Kidney (tissue), 22 donors: ENCODE measurements at places on chromosomes 2 and 18. TPM values are rescaled to one million over a fixed set of nuclear protein-coding genes. Genes with fewer than 3 reads are reported as not detected.

The SCN3A gene
- polyA plus RNA-seq = 0.11 TPM

The FAM117B gene
- 4.1 TPM for polyA plus RNA-seq

The CEBPZOS gene
- polyA plus RNA-seq = 60.7 TPM

GRCh38 chr18:36772241-36772723 is 56.5 kb downstream of the TPGS2 start:
- peak; percentile 85 for DNase-seq

DNA sequence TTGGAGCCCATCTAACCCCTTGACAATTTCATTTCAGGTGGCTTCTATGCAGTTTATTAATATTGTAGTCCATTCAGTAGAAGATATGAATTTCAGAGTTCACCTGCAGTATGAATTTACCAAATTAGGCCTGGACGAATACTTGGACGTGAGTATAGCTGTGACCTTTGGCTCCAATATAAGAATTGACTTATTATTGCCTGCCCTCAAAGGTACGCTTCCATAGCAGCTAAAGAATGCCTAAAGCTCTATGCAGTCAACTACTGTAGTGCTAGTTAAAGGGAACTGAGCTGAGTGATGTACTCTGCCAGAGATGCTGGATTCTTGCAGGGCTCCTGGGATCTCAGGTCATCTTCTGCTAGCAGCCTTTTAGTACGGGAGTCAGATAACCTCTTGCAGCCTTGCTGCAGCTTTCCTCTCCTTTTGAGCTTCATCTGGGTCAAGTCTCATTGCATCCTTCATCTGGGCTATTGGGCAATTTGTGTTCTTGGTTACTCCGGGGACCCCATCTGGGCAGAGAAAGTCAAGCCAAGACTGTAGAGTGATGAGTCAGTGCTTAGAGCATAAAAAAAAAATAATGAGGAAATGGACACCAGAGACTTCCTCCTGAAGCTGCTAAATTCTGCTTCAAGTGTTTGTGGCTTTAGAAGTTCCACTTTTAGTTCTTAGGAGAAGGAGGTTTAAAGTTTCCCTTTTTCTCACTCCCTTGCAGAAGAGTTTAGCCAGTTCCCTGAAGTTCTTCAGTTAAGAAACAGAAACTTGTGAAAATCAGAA is 105.6 kb downstream of the PRPF40A start:
- no peak for DNase-seq

- no peak for DNase-seq
Measured at GRCh38 chr2:37224063-37224462, 7.3 kb downstream of the CEBPZ start.

DNA sequence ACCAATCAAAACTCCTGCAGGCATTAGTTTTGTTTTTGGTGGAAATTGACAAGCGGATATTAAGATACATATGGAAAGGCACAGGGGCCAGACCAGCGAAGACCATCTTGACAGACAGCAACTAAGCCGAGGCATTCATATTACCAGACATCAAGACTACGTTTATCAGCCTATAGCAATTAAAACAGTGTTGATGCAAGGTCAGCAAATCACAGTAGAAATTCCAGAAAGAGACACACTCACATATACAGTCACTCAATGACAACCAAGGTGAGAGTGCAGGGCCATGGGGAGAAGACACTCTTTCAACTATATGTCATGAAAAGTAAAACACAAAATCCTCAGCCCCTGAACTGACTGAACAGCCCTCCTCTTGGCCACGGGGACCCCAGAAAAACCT is 164.6 kb downstream of the TPO start:
- DNase-seq = no peak

DNA sequence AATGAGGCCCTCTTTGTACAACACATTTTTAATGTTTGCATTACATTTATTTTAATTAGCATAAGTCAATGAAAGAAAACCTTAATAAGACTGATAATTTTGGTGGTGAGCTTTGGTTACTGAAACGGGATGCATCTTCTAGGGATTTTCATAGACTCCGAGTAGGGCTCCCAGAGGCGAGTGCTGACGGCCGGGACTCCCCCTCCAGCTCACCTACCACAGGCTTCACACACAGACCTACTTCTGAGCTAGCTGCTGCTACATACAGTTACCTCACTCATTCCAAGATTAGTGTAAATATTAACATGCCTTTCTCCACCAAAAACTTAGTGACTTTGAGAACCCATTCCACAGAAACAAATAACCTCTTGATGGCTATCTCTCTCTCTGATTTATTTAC is 271.1 kb downstream of the GALR1 start:
- DNase-seq = no peak
